Thoracic aorta (tissue), 2 donors: ENCODE measurements at places on chromosomes 6 and 20.

GRCh38 chr20:16641511-16642023 is 68.3 kb upstream of the KIF16B start:
- DNase-seq, result no peak

- DNase-seq, result no peak
Observed at GRCh38 chr6:92756912-92757311, 662.4 kb downstream of the EPHA7 start.

DNA sequence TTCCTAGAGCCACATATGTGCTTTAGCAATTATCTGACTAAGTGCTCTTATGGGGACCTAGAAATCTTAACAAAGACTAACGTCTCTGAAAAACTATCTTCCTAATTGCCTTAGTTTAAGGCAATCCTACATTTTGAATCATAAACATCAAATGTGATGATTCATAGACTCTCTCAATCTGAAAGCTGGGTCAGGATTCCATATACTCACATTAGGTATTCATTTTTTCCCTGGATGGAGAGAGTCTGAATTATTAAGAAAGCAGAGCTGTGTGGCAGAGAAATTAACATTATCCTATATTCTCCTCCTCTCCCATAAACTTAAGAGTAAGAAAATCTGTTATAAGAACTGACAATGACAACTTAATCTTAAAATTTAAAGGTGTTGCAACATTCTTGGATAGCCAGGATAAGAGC is 1.6 kb upstream of the PRL start:
- DNase-seq, result no peak

- no peak for DNase-seq
Observed at GRCh38 chr20:63290677-63291472, 2.1 kb upstream of the COL20A1 start.

- DNase-seq, result no peak
Observed at GRCh38 chr6:2529211-2529719, 221.5 kb downstream of the MYLK4 start.

DNA sequence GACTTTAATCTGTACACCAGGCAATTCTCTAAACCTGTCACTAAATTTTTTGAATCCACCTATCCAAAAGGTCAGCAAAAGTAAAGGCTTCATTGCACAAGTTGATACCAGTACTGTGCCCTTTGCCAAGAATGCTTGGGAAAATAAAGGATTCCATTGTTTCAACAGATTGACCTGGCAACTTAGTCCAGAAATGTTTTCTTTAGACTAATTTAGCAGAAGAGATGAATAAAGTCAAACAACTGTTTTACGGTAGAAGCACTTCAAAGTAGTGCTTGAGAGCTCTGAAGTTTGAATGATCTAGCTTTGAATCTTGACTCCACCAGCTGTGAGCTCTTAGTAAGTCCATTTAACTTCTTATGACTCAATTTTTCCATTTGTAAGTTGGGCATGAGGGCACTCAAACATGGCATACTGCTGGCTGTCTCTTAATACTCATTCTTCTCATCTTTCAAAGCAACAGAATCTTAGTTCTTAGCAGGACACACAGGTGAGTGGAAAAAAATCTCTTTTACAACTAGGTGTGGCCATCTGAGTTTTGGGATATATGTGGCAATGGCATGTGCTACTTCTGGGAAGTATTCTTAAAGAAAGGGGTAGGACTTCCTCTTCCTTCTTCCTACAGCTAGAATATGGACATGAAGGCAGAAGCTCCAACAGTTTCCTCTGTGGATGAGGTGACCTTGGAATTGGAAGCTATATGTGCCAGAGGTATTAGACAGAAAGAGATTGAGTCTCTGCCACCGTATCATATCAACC is 55.9 kb upstream of the LOC128125822 start:
- no peak for DNase-seq

- DNase-seq, result no peak
Observed at GRCh38 chr6:154276810-154277628, 79.6 kb downstream of the IPCEF1 start.

DNA sequence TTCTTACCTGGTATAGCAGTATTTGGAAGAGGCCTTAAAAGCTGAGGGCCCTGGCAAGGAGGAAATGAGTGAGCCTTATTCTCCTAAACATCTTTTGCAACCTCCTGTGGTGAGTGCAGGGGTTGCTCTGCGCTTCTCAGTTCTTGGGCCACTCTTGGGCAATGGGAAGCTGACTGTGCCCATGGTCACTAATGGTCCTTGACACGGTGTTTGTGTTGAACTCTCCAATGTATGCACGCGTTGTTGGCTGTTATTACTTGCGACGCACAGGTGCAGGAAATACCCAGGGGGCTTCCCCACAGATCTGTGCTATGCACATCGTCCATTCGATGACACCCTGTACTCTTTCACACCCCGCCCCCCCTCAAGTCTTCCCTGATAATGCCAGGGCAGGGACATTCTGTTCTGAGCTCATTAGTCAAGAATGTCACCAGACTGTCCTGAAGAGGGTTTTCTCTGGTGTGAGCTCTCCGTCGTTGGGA is 79.7 kb downstream of the EDN1 start:
- no peak for DNase-seq
